ENCODE measurements at places on chromosomes 2 and 18.

DNA sequence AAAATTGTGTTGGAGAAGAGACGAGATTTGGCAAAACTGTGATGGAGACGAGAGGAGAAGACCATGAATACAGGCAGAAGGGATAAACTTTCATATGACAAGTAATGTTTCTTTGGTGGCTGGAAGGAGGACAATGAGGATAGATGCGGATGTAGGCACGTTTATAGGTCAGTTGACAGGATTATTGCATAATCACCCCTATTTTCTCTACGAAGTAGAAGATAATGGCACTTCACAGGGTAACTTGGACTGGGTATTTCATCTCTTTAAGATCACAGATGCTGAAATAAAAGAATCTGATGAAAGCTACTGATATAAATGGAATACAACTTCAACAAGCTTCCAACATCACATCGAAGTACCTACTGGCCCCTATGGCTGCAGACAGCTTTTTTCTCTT lies 81.0 kb downstream of the PLEKHM3 start:
- no peak for DNase-seq

DNA sequence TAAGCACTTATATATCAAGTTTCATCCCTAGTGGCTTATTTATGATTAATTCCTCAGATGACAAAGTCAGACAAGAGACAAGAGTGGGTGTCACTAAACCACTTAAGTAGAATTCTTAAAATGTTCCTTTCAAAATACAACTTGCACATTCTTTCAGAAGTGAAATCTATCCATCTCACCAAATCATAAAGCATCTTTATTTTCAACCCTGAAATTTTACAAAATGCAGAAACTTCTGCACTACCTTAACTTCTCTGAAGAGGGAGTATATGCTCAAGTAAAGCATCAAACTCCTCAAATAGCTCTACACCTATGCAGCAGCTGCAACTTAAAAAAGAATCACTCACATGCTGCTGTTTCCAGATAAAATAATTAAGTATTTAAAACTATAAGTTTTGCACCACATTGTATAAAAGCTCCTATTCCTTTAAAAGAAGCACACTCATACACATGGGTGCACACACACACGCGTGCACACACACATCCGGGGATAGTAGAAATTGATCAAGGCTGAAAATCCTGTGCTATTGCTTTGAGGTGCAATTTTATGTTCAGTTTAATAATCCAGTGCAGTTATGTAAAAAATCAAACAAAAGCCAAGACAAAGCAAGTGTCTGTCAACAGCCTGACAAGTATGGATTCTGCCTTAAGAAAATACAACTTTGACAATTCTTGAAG lies 244.5 kb downstream of the TCF4 start:
- DNase-seq = no peak

DNA sequence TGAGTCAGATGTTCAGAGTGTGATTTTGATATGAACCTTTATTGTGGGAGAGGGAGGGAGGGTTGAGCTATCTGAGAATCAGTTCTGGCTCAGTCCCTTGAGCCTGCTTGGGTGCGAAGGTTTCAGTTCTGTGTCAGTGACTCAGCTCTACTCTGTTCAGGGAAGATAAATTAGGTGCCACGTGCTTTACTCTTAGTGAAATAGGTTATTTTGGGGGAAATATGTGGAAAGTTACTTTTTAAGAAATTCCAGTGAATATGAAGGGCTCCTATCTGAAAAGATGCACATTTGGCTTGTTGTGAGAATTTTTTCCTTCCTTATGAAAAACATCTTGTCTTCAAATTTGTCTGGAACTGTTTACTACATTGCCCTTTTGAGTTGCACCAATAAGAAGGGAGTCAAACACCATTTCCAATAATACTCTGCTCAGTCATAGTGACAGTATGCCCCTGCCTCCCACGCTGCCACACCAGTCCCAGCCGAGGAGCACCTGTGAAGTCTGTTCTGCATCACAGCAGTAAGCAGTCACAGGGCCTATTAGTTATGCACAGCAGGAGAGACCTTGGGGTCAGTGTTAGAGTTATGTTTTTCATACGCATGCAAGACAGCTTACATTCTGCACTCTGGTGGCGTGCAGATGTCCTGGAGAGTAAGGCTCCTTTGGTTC lies 32.8 kb upstream of the DNAH7 start:
- no peak for DNase-seq

DNA sequence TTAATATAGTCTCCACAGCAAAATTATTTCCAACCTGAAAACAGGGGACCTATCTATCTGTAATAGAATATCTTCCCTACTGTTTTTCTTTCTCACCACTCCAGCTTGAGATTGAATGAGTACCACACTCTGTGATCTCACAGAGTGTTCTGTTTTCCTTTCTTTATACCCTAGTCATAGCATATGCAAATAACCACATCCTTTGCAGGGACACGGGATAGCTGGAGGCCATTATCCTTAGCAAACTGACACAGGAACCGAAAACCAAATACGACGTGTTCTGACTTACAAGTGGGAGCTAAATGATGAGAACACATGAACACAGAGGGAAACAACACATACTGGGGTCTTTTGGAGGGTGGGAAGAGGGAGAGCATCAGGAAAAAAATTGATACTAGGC lies 224.7 kb downstream of the SLC8A1 start:
- DNase-seq = no peak

GRCh38 chr2:120732506-120733237 lies 3.0 kb upstream of the GLI2 start:
- no peak for DNase-seq
